Melanocyte of skin (primary cell): ENCODE measurements at places on chromosomes 4 and X. TPM values are rescaled to one million over a fixed set of nuclear protein-coding genes. Genes with fewer than 3 reads are reported as not detected.

Gene ADH1A
- total RNA-seq = not detected in 2 replicates

Gene KCNE5
- 0.33 TPM in 1 of 2 replicates, not detected in the other for total RNA-seq

Gene PLXNA3
- 1.7 and 5.6 TPM in 2 replicates for total RNA-seq

Gene ETDA
- not detected in 2 replicates for total RNA-seq

Gene BTK
- total RNA-seq = 0.34 and 2.2 TPM in 2 replicates

Gene USP17L11
- total RNA-seq = not detected in 2 replicates

Gene DRD5
- not detected in 2 replicates for total RNA-seq
